ENCODE measurements at places on chromosomes 2 and 18.

GRCh38 chr2:177554365-177554764 lies 161.8 kb downstream of the AGPS start:
- DNase-seq: no peak

DNA sequence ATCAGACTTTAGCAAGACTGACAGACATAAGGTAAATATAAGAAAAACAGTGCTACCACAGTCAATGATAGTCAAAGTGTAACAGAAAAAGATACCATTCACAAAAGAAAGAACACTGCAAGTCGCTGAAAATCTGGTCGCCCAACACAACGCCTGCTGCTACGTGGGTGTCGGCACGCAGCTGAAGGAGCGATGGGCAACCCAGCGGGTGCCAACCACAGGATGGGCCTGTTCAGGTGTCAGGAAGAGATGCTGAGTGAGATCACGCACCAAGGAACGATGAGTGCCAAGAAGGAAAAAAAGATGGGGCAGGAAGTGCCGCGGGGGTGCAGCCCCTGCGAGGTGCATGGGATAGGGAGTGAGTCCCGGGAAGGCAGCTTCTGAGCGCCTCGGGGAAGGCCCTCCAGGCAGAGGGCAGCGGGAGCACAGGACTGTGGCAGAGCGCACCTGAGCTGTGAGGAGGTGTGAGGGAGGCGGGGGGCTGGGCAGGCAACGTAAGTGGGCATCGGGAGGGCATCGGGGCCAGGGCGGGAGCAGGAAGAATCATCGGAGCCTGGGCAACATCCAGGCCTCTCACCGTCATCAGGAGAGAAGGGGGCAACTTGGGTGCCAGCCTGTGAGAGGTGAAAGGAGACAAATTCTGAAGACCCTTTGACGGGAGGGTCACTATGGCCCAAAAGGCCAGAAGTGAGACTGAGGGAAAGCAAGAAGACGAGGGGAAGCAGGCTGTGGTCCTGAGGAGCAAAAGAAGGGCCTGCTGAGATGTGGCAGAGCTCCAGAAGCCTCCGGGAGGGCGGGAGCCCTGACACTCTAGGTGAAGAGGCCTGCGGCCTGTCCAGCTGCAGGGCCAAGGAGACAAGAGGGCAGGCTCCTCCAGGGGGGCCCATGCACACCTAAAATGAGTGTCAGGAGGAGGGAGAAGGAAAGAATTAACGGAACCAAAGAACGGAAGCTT lies 14.8 kb upstream of the MTERF4 start:
- DNase-seq: no peak

DNA sequence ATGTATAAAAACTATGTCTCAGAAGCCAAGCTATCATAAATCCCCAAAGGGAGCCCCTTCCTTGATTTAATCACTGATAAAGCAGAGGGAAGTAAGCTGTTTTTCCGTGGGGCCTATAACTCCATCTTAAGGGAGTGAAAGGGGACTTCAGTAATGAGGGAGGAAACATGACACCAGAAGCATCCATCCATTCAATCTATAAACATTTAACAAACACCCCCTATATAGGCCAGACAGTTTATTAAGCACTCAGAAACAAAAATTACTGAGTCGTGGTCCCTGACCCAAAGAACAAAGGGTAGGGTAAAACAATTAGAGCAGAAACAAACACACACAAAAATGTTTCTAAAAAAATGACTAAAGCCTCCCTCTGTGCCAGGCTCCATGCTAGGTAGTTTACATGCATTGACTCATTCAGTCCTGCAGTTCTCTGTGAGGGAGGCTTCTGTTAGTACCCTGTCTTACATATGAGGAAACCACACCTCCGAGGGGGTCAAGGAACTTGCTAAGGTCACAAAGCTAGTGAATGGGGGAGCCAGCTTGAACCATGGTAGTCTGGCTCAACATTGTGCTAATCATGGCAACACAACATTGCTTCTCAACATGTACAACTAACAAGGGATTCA lies 472.1 kb downstream of the CDH2 start:
- no peak for DNase-seq

- DNase-seq: peak; percentile 21
Observed at GRCh38 chr2:166803373-166804000, 84.8 kb upstream of the XIRP2 start.

DNA sequence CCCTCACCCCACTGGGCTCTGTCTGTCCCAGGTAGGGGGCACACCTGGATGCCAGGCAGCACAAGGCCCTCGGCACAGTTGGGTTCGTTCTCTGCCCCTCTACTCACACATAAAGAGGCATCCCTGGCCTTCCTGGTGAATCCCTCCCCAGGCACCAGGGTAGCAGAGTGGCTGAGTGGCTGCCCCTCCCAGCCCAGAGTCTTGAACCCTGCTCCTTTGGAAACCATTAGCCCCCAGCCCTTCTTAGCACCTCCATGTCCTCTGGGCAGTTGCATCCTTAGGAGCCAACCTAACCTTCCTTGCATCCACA lies 2.0 kb downstream of the GPC1 start:
- DNase-seq: no peak

GRCh38 chr2:148493822-148494563 lies 150.6 kb upstream of the EPC2 start:
- no peak for DNase-seq

GRCh38 chr2:172430678-172431077 lies 3.3 kb downstream of the ITGA6 start:
- DNase-seq: no peak

DNA sequence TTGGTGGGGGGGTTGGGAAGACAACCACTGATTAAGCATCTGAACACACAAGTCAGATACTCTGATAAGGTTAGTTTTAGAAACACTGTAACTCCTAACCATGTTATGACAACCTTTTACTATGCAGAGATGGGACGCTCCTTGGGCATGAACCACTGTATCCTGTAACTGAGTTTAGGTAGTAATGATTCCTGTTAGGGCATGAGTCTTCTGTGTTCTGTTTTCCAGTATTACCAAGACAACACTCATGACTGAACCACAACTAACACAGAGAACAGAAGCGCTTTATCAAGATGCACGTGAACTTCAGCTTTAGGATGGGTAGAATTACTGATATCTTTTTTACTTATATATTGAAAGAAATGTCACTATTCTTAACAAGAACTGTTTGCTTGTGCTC lies 14.1 kb upstream of the CREB1 start:
- DNase-seq: no peak

DNA sequence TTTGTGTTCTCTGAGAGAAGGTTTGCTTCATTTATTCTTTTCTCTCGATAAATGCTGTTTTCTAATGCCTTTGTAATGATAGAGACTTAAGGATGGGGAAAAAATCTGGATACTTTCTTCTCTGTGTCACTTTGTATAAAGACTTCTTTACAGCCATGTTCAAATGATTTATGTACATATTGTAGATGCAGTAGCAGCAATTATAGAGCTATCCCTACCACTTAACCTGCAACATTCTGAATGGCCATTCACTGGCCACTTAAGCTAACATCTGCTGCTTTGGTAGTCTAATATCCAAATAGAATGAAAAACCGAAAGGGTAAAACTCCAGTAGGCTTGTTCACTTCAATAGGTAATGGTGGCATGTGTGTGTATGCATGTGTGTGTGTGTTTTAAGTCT lies 97.8 kb downstream of the CSRNP3 start:
- no peak for DNase-seq

GRCh38 chr18:6757931-6758330 lies 28.4 kb downstream of the ARHGAP28 start:
- DNase-seq: no peak

- DNase-seq: no peak
Observed at GRCh38 chr2:81903534-81903933, 1599.0 kb upstream of the LRRTM1 start.

DNA sequence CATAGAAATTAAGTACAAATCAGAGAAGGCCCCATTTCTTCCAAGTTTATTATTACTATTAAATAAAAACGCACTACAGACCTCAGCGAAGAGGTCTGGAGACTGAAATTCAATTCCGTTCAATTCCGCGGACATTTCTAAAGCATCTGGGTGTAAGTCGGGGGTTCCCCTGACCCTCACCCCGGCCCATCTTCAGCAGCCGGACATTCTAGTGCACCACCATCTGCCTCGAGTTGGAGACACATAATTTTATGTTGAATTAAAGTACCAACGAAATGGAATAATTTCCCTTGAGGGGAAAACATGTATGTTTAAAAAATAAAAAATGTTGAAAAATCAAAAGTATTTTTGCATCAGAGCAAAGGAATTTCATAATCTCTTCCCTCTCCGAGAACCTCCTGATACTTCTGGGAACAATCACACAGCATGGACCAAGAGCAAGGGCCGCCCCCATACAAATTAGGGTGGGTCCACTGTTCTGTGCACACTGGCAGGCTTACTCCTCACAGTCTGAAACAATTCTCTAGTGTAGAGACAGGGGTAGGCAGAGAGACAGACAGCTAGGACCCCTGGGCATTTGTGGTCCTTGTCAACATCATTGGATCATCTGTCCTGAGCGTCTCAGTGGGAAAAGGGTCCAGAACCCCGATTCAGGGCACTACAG lies 29.3 kb downstream of the MBP start:
- no peak for DNase-seq

DNA sequence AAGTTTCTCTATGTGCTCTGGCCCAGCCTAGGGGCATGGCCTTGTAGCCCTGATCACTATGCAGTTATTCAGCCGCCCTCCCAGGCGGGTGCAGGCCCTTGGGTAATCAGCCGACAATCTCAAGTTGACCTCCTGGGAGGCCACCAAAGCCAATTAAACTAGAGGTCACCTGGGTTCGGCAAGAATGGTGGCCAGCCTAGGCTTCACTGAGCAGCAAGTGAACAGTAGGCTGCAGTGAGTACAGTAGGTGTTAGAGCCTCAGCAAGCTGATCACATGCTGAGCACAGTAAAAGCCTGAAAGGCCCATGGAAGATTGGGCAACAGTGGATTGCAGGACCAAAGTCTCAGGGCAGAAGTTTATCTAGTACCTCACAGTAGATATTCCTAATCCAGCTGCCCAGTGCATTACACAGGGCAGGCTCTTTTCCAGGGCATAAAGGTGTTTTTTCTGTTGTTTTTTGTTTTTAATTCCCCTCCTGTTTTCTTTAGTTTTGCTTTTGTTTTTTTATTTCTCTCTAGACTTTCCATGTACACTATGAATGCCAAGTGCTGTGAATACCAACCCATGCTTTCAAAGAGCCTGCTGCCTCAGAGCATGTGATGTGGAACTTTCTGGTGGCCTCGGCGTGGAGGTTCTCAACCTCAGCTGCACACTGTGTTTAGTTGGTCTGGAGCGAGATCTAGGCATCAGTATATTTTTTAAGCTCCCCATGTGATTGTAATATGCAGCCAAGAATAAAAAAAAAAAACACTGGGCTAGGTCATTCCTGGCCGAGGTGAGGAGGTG lies 55.9 kb upstream of the ATL2 start:
- no peak for DNase-seq

GRCh38 chr2:160878618-160879017 lies 281.6 kb upstream of the TANK start:
- DNase-seq: no peak

DNA sequence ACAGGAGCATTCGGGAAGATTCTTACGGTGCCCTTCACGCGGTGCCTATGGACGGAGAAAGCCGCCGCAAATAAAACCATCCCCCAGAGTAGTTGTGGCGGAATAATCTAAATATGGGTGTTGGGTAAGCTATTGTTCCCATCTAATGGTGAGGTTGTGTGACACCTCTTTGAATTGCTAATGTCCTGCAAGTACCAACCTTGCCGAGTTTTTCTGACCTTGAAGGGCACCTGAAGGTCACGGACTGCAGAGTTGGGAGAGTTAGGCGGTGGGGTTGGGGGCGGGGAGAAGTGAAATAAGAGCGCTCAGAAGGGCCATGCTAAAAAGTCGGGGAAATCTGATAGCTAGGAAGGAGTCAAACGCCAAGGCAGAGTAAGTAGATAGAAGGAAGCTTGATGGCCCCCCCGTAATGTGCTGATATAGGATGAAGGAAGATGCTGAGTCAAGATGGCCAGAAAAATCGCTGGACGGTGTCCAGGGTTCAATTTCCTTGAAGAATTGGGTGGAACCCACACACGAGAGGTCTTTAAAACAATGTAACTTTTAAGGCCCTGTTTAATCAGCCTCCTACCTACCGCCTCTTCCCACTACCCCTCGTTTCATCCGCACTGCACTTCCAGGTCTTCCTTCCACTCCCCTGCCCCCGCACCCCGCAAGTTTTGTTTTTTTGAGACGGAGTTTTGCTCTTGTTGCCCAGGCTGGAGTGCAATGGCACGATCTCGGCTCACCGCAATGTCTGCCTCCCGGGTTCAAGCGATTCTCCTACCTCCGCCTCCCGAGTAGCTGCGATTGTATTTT lies 600 bp downstream of the KATNAL2 start:
- DNase-seq: no peak

DNA sequence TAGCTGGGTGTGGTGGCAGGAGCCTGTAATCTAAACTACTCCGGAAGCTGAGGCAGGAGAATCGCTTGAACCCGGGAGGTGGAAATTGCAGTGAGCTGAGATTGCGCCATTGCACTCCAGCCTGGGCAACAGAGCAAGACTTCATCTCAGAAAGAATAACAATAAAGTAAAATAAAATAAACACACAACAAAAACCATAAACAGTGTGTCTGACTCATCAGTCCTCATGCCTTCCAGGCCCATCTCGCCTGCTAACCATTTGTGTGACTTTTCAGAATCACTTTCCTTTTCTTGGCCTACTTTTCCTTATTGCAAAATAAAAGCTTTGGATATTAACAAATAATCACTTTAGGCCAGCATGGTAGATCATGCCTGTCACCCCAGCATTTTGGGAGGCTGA lies 42.0 kb upstream of the ASXL2 start:
- no peak for DNase-seq

- no peak for DNase-seq
Observed at GRCh38 chr2:76498360-76498759, 787.6 kb upstream of the GCFC2 start.

Data from NCI-H2081 (cell line).